ENCODE measurements at places on chromosomes 1 and 21. TPM values are rescaled to one million over a fixed set of nuclear protein-coding genes. Genes with fewer than 3 reads are reported as not detected.

GRCh38 chr1:15308621-15309027, 61.6 kb downstream of the FHAD1 start:
- no peak overlapping the region for H3K27ac ChIP-seq
- H3K36me3 ChIP-seq: no peaks in the 10 kb centered on the region
- H3K4me1 ChIP-seq: no peaks in the 10 kb centered on the region
- H3K4me3 ChIP-seq: no peak overlapping the region
- H3K27me3 ChIP-seq: no peaks in the 10 kb centered on the region

DNA sequence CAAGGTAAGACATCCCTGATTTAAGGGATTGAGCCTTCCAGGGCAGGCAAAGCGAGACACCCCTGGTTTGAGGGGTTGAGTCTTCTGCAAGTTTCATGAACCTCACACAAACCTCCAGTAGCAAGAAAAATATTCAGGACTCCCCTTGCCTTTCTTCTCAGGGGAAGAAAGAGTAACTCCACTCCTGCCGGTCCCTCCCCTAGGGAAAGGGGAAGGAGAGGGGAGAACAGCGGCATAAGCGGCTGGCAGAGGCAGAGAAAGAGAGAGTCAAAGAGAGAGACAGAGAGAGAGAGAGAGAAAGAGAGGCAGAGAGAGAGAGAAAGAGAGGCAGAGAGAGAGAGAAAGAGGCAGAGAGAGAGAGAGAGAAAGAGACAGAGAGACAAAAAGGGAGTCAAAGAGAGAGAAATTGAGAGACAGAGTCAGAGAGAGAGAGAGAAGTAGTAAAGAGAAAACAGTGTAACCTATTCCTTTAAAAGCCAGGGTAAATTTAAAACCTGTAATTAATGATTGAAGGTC, 29.5 kb upstream of the CBR3 start:
- H3K36me3 ChIP-seq: no peaks in the 10 kb centered on the region
- peaks cover 59% of the 10 kb centered on the region for H3K27me3 ChIP-seq
- no peak overlapping the region for H3K27ac ChIP-seq
- no peak for DNase-seq
- H3K4me3 ChIP-seq: peak overlapping the region; percentile 38

GRCh38 chr1:68178821-68179490, 53.4 kb downstream of the WLS start:
- H3K4me1 ChIP-seq: peaks cover 57% of the 10 kb centered on the region
- H3K4me3 ChIP-seq: no peak overlapping the region
- no peak overlapping the region for H3K27ac ChIP-seq

DNA sequence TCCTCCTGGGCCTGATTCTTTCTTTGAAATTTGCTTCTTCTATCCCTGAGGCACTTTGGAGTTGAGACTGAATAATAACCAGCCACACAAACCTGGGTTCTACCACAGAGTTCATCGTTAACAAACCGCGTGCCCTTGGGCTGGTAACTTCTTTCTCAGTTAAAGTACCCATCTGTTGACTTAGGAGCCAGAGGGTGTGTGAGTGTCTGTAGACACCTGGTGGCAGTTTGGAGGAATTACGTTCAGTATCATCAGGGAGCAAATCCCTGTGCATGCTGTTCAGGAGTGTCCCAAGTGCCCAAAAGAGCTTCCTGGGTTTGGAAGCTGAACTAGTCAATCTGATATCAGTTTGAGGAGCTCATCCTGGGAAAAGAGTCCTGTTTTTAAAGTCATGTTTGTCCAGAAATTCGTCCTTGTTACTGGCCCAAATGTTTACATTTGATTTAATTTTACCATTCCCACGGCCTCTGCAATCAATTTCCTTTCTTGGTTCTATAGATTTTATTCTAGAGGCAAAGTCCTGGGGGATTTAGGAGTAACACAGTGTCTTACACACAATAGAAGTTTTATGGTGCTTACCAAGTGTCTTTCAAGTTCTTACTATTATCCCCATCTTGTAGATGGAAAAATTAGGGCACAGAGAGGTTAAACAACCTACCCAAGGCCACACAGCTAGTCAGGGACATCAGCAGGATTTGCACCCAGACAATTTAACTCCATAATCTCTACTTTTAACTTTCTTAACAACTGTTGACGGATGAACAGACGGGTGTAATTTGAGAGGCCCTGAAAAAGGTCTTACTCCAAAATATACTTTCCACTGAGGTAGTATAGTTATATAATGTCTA, 26.7 kb upstream of the RPTN start:
- peaks cover 10% of the 10 kb centered on the region for H3K27me3 ChIP-seq
- H3K36me3 ChIP-seq: no peaks in the 10 kb centered on the region
- no peak overlapping the region for H3K27ac ChIP-seq
- H3K4me1 ChIP-seq: peaks cover 18% of the 10 kb centered on the region
- no peak for DNase-seq

DNA sequence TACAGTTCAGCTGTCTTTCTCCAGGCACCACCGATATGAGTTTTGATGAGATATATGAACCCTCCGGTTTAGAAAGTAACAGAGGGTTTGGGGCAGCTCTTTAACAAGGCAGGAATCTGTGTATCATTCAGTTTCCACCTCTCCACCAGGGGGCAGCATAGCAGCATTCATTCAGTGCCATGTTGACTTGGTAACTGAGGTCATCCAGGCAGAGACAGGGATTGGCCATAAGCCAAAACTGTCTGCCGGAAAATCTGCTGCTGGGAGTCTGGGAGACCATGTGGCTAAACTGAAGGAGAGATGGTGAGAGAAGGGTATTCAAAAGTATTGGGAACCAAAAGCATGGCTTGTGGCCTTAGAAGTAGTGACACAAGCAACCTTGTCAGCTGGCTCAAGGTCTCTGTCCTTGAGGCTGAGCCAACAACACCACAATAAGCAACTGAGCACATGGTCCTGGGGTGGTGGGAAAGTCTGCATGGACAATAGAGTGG, 98.5 kb downstream of the LMX1A start:
- H3K4me1 ChIP-seq: peaks cover 3% of the 10 kb centered on the region
- H3K4me3 ChIP-seq: no peak overlapping the region
- no peaks in the 10 kb centered on the region for H3K36me3 ChIP-seq
- H3K27ac ChIP-seq: no peak overlapping the region
- H3K27me3 ChIP-seq: peaks cover 37% of the 10 kb centered on the region

- peak overlapping the region; percentile 20 for H3K27ac ChIP-seq
- H3K36me3 ChIP-seq: no peaks in the 10 kb centered on the region
- no peak overlapping the region for H3K4me3 ChIP-seq
- peaks cover 44% of the 10 kb centered on the region for H3K4me1 ChIP-seq
- H3K27me3 ChIP-seq: no peaks in the 10 kb centered on the region
Observed at GRCh38 chr1:12152113-12152891, 14.5 kb upstream of the TNFRSF1B start.

DNA sequence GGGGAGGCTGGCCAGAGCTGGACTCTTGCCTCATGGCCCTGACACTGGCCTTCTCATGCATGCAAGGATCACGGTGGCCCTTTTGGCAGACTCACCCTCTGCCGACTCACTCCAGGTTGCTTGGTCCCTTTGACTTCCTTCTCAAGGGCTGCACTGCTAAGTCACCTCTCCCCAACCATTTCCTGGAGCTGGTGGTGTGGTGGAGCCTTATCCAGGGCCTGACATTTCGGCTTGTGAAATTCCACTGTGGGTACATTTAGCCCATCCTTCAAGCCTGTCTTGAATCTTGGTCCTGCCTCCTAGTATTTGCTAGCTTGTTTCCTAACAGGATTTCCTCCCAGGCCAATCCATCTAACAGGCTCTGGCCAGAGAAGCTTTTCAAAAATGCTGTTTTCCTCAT, 52.6 kb upstream of the JUN start:
- peaks cover 10% of the 10 kb centered on the region for H3K4me1 ChIP-seq
- peak overlapping the region; percentile 58 for H3K27ac ChIP-seq
- no peak overlapping the region for H3K4me3 ChIP-seq
- no peak for DNase-seq
- no peaks in the 10 kb centered on the region for H3K27me3 ChIP-seq
- no peaks in the 10 kb centered on the region for H3K36me3 ChIP-seq

DNA sequence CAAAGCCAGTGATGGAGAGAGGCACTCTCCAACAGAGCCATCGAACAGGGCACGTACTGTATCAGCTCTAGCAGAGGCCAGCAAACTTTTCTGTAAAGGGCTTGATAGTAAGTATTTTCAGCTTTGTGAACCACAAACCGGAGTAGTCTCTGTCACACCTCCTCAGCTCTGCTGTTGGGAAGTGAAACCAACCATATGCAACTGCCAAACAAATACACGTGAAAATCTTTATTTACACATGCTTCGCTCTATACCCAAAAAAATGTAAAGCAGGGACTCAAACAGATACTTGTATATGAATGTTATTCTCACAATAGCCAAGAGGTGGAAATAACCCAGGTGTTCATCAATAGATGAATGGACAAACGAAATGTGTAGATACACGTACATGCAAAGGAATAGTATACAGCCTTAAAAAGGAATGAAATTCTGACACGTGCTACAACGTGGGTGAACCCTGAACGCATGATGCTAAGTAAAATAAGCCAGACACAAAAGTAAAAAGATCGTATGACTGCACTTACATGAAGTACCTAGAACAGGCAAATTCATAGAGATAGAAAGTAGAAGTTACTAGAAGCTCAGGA, 39.0 kb downstream of the SETD4 start:
- H3K27me3 ChIP-seq: peaks cover 12% of the 10 kb centered on the region
- no peak for DNase-seq
- H3K4me1 ChIP-seq: no peaks in the 10 kb centered on the region
- H3K4me3 ChIP-seq: no peak overlapping the region
- H3K36me3 ChIP-seq: no peaks in the 10 kb centered on the region
- H3K27ac ChIP-seq: no peak overlapping the region

GRCh38 chr1:191674626-191675179, 483.6 kb upstream of the RGS18 start:
- H3K36me3 ChIP-seq: no peaks in the 10 kb centered on the region
- H3K27ac ChIP-seq: no peak overlapping the region
- no peak for DNase-seq
- no peak overlapping the region for H3K4me3 ChIP-seq
- H3K4me1 ChIP-seq: no peaks in the 10 kb centered on the region

GRCh38 chr1:26570287-26570686, 40.7 kb downstream of the RPS6KA1 start:
- no peaks in the 10 kb centered on the region for H3K36me3 ChIP-seq
- H3K4me3 ChIP-seq: no peak overlapping the region
- H3K27ac ChIP-seq: no peak overlapping the region
- H3K4me1 ChIP-seq: peaks cover 12% of the 10 kb centered on the region

GRCh38 chr21:44648557-44649311, 2.5 kb downstream of the KRTAP10-11 start:
- no peak overlapping the region for H3K27ac ChIP-seq
- DNase-seq: no peak
- H3K4me1 ChIP-seq: no peaks in the 10 kb centered on the region
- H3K27me3 ChIP-seq: peaks cover 22% of the 10 kb centered on the region
- H3K36me3 ChIP-seq: no peaks in the 10 kb centered on the region

DNA sequence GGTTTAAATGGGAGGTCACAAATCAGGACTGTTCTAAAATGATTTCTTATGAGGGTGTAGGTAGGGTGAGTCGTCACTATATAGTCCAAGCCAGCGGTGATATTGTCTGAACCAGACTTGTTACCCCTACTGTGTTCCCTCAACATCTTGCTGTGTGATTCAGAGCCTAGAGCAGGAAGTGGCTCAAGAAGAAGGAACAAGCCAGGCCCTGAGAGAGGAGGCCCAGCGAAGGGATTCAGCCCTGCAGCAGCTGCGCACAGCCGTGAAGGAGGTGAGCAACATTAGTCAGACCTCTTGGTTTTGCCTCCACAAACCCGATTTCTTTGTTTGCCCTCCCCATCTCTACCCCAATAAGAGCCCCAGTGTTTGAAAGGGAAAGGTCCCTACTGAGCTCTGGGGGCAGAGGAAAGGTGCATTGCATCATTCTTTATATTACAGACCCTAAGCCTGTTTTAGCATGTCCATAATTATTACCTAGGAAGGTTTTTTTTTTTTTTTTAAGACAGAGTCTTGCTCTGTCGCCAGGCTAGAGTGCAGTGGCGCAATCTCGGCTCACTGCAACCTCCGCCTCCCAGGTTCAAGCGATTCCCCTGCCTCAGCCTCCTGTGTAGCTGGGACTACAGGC, 5.0 kb upstream of the SH3BGRL3 start:
- H3K27ac ChIP-seq: peak overlapping the region; percentile 98
- no peaks in the 10 kb centered on the region for H3K27me3 ChIP-seq
- peaks cover 62% of the 10 kb centered on the region for H3K4me1 ChIP-seq
- H3K36me3 ChIP-seq: peaks cover 61% of the 10 kb centered on the region
- H3K4me3 ChIP-seq: no peak overlapping the region

GRCh38 chr21:25467896-25468295, 139.4 kb downstream of the MRPL39 start:
- DNase-seq: no peak
- H3K36me3 ChIP-seq: no peaks in the 10 kb centered on the region
- no peaks in the 10 kb centered on the region for H3K27me3 ChIP-seq
- no peaks in the 10 kb centered on the region for H3K4me1 ChIP-seq
- H3K27ac ChIP-seq: no peak overlapping the region
- H3K4me3 ChIP-seq: no peak overlapping the region

The GPR52 gene
- total RNA-seq: 0.91 TPM

The ACBD6 gene
- total RNA-seq: 18.2 TPM

GRCh38 chr1:111704240-111704639, 35.0 kb downstream of the INKA2 start:
- no peaks in the 10 kb centered on the region for H3K4me1 ChIP-seq
- no peak overlapping the region for H3K4me3 ChIP-seq
- no peak for DNase-seq

DNA sequence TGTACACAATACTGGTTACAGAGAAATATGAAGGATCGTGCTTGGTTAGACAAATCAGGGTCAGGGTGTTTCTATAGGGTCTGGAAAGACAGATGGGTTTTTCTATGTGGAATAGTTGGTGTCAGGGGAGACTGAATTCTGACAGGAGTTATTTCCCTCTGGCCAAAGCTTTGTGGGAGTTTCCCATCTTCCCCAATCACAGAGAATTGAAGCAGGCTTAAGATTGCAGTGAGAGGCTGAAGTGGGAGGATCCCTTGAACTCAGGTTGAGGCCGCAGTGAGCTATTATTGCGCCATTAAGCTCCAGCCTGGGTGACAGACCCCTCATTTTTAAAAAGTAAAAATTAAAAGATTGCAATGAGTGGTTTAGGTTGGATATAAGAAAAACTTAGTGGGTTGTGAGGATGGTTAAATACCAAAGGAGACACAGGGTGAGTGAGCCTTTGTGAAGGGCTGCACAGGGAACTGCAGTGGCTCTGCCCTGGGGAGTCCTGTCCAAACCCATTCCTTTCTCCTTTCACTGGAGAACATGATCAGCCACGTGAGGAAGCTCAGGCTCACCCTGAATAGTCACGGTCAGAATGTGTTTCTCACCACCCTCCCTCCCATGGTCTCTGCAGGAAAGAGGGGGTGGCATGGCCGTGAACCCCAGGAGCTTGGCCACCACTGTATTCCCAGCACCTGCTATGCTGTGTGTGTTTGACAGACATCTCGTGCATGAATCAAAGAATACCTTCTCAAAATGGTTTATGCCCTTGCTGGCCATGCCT, 101.2 kb downstream of the INTS7 start:
- no peaks in the 10 kb centered on the region for H3K36me3 ChIP-seq
- no peak overlapping the region for H3K4me3 ChIP-seq
- peaks cover 11% of the 10 kb centered on the region for H3K4me1 ChIP-seq
- no peak overlapping the region for H3K27ac ChIP-seq
- H3K27me3 ChIP-seq: peaks cover 7% of the 10 kb centered on the region
- DNase-seq: no peak

- H3K4me1 ChIP-seq: no peaks in the 10 kb centered on the region
- no peak overlapping the region for H3K4me3 ChIP-seq
- no peaks in the 10 kb centered on the region for H3K36me3 ChIP-seq
Observed at GRCh38 chr1:45221716-45222115, 15.3 kb upstream of the ZSWIM5 start.
